ENCODE measurements at places on chromosomes 4 and X.

DNA sequence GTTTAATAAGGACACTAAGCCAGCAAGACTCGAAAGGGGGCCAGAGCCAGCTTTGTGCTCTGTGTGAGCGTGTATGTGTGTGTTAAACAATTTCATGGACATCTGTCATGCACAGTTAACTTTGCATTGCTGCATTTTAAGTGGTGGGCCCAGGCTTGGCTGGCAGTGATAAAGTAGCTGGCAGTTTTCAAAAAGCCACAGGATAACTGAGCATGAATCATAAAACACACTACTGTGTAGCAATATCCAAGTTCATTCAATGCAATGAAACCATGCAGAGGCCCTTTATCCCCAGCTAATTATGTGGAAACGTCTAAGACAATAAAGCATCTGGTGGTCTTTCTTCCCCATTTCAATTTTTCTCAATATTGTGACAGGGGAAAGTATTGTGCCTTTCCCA is 132.9 kb downstream of the NKX6-1 start:
- DNase-seq, result no peak

- DNase-seq, result no peak
Observed at GRCh38 chrX:124289443-124289842, 43.0 kb upstream of the TEX13D start.

- no peak for DNase-seq
Observed at GRCh38 chr4:188177997-188178675, 38.9 kb downstream of the TRIML1 start.

DNA sequence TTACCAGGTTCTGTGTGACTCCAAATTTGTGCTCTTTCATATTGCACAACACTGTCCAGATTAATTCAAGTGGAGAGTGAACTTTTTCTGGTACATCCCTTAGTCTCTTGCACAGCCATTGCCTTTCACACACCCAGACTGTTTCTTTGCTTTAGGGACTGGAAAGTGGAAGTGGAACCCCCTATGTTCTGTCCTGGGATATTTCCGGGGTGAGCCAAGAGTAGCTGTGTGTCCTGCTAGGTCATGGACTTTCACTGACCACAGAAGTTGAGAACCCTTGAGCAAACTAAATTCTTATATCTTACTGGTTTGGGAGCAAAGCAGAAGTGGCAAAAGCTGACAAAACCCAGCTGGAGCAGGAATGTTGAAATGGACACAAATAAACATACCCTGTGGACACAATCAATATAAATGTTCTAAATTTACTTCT is 10.3 kb upstream of the VSIG4 start:
- peak; percentile 40 for DNase-seq

GRCh38 chrX:31376408-31377022 is 304.7 kb upstream of the FTHL17 start:
- DNase-seq, result peak; percentile 7

DNA sequence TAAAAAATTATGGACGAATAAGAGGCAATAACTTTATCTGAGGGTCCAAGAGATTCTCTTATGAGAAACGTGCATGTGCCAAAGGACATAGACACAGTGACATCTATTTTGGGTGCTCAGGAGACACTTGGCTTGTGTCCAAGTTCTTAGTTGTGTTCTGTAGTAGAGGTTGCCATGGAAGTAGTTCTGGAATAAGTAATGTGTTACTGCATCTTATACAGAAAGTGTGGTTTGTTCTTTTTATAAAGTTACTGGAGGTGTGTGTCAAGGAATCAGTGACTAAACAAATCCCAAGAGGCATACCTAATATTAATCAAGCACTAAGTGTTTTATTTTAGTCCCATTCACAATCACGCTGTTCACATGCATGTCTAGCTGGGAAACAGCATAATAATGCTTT is 305.7 kb downstream of the ARHGAP24 start:
- DNase-seq, result no peak

DNA sequence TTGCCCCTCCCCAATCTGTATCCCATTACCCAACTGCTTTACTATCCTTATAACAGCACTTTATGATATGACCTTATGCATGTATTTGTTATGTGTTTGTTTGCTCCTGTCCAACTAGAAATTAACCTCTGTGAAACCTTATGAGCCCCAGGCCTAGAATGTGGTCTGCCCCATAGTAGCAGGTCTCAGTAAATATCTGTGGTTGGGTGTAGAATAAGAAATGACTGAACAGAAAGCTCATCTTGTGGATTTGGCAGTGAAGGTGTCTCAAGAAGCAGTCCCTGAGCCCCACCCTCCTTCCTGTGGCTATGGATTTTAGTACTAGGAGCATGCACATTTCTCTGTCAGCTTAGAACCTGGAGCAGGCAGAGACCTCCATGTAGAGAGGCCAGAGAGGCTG is 229.0 kb upstream of the LCORL start:
- DNase-seq, result no peak

DNA sequence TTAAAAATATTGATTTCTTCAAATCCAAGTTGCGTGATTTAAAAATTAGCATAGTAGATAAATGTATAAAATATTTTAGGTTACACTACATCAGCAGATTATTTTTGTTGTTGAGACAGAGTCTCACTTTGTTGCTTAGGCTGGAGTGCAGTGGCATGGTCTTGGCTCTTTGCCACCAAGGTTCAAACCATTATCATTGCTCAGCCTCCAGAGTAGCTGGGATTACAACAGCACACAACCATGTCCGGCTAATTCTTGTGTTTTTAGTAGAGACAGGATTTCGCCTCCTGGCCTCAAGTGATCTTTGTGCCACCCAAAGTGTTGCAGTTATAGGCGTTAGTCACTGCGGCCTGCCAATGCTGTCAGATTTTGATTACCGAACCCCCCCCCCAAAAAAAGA is 1390.5 kb upstream of the TENM3 start:
- no peak for DNase-seq

GRCh38 chr4:185886832-185887524 is 75.0 kb upstream of the SORBS2 start:
- DNase-seq, result peak; percentile 33

- DNase-seq, result no peak
Observed at GRCh38 chr4:107624024-107624423, 96.0 kb downstream of the PAPSS1 start.

GRCh38 chr4:119841361-119841760 is 212.8 kb upstream of the PDE5A start:
- DNase-seq, result no peak

DNA sequence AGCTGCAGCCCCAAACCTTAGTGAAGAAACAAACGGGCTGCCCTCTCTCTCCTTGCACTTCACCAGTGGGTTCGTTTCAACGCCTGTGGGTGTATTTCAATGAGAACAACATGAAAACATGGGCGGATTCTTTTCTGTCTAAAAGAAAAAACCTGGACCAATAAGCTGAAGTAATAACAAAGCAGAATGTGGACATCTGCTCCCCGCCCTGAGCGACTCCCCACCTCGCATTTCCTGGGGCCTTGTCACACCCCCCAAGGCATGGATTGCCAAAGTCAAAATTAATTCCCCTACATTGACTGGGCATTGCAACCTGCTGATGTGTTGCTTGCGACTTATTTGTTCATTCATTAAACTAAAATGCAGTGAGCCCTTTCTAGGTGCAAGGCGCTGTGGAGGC is 142.9 kb downstream of the BCOR start:
- DNase-seq, result no peak

- DNase-seq, result no peak
Observed at GRCh38 chr4:18850867-18851266, 829.3 kb upstream of the LCORL start.

GRCh38 chrX:51281758-51282318 is 50.8 kb upstream of the NUDT10 start:
- DNase-seq, result no peak

DNA sequence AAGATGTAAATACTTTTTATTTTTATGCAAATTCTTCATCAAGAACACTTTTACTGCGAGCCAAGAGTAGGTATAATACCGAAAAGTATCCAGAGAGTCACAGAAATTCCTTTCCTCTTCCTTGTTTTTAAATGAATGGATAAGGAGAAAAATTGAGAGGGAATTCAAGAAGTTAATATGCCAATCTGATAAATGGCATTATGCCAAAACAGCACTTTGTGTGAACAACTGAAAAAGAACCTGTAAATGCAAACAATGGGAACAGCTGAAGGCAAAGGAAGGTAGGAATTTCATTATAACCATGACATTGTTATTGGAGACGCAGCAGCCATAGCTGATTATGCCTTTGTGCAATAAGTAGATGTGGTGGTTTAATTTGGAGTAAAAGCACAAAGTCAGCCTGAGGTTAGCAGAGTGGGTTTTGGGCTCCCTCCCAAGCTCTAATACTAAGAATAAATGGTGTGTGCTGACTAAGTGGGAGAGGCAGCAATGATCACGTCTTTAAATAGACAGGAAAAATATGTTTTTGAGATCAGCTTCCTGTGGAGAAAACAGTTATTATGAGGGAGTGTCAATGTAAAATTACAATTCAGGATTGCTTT is 209.8 kb upstream of the NDST4 start:
- no peak for DNase-seq

DNA sequence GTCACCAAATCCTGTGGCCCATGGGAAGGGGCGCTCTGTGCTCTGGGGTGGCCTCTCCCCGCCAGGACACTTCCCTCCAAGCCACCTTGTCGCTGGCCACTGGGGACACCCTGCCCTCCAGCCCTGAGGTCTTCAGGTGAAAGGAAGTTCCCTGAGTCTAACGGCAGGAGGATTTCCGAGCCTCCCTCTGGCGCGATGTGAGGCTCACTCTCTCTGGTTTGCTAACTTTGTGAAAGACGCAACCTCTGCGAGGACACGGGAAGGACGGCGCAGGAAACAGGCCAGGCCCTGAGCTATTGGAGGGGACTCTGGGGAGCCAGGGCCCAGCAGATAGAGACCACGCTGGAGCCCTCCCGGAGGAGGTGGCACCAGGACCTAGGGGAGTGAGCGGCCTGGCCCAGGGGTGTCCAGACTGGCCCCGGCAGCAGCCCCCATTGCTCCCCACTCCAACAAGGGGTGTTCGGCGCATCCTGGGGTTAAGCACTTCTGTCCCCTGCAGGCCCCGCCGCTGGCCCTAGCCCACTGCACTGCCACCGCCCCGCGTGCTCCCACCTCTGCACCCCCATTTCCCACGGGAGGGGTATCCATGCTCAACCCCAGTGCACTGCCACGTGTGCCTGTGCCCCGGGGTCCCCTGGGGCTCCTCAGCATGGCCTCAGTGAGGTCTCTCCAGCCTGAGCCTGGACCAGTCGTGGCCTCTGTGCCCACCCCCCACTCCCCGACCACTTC is 72.2 kb upstream of the MXD4 start:
- DNase-seq, result no peak

DNA sequence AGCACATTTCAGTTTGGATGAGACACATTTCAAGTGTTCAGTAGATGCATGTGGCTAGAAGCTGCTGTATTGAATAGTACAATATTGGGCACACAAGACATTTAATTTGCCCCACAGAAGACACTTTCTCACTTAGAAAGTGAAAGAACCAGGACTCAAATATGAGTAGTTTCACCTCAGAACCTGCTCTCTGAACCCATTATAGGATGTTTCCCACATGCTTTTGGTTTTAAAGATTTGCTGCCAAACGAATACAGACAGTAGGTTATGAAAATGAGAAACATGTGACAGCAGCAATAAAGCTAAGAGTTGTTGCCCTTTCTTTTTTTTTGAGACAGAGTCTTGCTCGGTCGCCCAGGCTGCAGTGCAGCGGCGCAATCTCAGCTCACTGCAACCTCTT is 32.3 kb downstream of the C4orf54 start:
- DNase-seq, result no peak

- no peak for DNase-seq
Observed at GRCh38 chr4:48832571-48832970, 1.7 kb downstream of the OCIAD1 start.

DNA sequence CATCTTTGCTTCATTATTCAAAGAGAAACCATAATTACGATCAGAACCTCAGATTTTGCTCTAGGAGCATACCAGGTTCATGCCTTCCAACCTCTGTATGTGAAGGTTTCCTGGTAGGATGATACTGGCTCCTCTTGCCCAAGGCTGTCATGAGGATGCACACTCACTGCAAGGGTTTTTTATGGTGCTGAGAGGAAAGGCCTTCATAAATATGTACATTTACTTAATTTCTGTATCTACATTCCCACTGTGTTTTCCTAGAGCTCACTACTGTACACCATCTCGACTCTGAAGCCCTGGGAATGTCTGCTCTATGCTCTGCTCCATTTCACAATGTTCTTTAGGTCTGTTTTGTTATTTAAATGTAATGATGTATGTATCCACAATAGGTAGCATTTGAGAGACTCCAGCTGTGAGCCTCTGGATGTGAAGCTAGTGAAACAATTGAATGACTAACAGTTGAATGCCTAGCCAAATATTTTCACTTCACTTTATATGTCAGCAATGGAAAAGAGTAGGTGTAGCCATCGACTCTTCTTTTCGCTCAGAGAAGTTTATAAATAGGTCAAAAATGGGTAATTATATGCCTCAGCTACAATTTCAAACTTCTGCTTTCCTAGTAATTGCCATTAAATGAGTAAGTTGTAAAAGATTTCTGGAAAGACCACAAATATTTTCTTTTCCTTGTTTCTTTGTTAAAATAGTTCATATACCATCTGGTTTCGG is 228.0 kb downstream of the PALLD start:
- DNase-seq, result no peak

- DNase-seq, result no peak
Observed at GRCh38 chrX:97616883-97617530, 733.3 kb downstream of the RPA4 start.

DNA sequence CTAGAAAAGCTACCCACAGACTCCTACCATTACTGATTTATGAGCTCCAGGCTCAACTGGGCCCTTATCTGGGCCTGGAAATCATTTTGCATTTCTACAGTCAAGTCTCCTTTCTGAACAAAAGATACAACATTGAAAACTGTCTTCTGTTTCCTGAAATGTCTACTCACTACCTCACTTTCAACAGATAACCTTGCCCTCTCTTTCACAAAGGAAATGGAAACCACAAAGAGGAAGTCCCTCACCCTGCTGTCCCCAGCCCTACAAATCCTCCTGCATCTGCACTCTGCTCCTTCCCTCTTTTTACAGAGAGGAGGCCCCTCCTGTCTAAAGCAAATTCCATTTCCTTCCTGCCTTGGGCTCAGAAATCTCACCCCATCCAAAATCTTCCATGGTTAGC is 24.8 kb upstream of the CYBB start:
- DNase-seq, result peak; percentile 23

GRCh38 chr4:124459196-124459940 is 253.2 kb downstream of the ANKRD50 start:
- no peak for DNase-seq

GRCh38 chrX:1754077-1754476 is 139.2 kb downstream of the ASMT start:
- DNase-seq, result no peak

GRCh38 chr4:153542131-153542530 is 76.0 kb downstream of the TMEM131L start:
- DNase-seq, result no peak

- no peak for DNase-seq
Observed at GRCh38 chrX:39047174-39047573, 245.9 kb downstream of the MID1IP1 start.

- DNase-seq, result no peak
Observed at GRCh38 chr4:153485359-153485758, 19.2 kb downstream of the TMEM131L start.

DNA sequence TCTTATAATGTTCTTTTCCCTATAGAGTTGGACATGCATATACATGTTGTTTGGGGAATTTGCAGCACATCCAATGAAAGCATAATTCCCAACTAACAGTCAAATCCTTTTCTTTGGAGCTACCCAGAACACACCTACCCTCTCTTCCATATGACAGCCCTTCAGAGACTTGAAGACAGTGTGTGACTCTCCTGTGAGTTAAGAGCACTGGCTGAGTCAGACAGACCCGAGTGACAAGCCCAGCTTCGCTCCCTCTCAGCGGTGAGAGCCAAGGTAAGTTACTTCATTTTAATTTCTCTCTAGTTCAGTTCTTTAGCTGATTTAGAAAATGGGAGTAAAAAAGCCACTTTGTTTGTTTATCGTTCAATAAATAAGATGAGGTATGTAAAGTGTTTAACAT is 86.3 kb downstream of the RTL9 start:
- no peak for DNase-seq

Data from globus pallidus (tissue), 1 donor.